ENCODE measurements at places on chromosomes 11 and 22. TPM values are rescaled to one million over a fixed set of nuclear protein-coding genes. Genes with fewer than 3 reads are reported as not detected.
A peak's percentile ranks its signal among the peaks of the same experiment; 100 is the strongest.

DNA sequence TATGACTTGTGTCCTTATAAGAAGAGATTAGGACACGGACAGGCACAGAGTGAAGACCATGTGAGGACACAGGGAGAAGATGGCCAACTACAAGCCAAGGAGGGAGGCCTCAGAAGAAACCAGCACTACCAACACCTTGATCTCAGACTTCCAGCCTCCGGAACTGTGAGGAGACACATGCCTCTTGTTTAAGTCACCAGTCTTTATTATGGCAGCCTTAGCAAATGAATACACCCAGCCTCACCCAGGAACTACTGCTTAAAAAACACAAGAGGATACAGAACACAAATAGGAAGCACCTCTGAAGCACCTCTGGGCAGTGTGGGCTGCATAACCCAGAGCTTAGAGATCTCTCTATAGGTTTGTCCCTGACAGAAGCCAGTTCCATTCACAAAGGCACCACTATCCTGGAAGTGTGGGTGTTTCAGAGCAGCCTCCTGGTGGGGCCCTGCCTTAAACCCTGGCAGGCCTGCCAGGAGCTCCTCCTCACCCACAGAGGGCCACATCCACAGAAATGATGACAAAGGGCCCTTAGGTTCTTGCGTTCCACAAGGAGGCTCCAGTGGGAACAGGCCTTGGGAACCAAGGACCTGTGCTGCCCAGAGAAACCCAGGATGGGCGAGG lies 58.8 kb downstream of the CHRDL2 start:
- DNase-seq: no peak

DNA sequence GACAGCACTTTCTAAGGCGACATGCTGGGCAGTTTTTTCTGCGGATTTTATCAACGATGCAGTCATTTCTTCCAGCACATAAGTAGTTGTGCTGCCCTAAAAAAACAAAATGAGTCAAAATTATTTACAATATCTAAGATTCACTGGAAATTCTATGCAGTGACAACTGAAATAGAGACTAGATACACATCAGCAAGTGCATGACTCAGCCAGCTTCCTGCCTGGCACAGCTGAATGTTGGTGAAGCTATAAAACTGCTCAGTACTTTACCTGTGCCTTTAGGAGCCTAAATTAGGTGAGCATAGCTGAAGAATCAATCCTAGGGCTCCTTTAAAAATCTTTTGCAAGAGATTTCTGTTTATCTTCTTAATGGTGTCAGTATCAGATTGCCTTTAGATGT lies 37.8 kb downstream of the PGR start:
- no peak for DNase-seq

DKK3 gene
- total RNA-seq: 581 TPM

GRCh38 chr11:6735306-6735705 lies 36.5 kb downstream of the OR2AG2 start:
- DNase-seq: no peak

DNA sequence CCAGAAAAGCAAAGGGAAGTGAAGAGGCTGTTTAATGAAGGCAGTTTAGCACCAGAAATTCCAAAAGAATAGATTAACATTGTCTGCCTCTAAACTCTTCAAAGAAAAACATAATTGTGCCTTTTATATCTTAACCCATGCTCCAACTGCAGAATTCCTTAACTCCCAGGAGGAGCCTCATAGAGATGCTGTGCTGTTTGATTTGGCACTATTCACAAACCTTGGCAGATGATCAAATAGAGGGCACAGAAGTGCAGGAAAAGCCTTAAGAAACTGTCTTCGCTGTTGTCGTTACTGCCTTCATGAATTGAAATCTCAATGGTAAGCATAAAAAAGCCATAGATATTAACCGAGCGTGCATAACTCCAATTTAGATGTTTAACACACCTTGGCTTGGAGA lies 124.1 kb upstream of the MPPED2 start:
- no peak for DNase-seq

ART1 gene
- not detected for total RNA-seq

PHLDA2 gene
- total RNA-seq: 2.4 TPM

DNA sequence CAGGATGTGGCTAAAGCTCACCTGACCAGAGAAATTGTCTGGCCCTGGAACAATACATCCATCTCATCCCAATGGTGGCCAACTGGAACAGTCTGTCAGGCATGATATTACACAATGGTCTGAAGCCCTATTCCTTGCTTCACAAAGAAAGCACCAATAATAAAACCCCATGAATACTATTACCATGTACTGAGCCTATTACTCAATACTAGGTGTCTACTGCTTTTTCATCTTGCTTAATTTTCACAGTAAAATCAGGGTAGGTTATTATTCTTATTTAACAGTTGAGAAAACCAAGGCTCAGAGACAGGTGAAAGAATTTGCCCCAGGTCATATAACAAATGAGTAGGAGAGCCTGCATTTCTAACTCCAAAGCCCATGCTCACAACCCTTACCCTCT lies 68.9 kb upstream of the CAPRIN1 start:
- DNase-seq: no peak

DNA sequence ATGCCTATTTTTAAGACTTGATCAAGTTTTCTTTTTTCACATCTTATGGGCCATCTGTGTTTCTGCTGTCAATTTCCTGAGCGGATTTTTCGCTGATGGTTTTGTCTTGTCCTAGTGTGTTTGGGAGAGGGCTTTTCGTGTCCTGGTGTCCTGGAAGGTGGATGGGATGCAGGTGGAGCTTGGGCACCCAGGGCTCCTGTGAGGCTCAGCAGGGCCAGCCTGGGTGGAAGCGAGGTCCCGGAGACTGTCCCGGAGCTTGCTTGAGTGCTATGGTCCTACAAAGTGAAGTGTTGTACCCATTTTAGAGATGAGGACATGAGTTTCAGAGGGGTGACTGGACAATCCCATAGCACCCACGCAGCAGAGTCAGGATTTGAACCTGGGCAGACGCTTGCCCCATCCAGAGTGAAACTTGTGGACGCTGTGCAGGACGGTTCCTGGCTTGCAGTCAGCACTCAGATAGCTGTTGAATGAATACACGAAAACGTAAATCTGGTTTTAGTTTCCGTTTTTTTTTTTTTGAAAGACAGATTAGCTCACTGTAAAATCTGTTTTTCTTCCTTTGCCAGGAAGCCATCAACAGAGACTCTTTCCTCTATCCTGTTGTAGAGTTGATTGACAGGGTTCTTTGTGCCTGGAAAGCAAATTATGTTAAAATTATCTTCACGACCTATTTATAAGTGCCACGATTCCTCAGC lies 64.1 kb downstream of the TBC1D22A start:
- peak; percentile 19 for DNase-seq

- no peak for DNase-seq
These were observed 4.7 kb upstream of the POLD4 start for GRCh38 chr11:67357831-67358670.

OR4C16 gene
- not detected for total RNA-seq

FOLR2 gene
- not detected for total RNA-seq

NPTXR gene
- total RNA-seq: 0.13 TPM

GRCh38 chr11:75576499-75576918 lies 14.5 kb downstream of the SERPINH1 start:
- no peak for DNase-seq

LMO1 gene
- not detected for total RNA-seq

DNA sequence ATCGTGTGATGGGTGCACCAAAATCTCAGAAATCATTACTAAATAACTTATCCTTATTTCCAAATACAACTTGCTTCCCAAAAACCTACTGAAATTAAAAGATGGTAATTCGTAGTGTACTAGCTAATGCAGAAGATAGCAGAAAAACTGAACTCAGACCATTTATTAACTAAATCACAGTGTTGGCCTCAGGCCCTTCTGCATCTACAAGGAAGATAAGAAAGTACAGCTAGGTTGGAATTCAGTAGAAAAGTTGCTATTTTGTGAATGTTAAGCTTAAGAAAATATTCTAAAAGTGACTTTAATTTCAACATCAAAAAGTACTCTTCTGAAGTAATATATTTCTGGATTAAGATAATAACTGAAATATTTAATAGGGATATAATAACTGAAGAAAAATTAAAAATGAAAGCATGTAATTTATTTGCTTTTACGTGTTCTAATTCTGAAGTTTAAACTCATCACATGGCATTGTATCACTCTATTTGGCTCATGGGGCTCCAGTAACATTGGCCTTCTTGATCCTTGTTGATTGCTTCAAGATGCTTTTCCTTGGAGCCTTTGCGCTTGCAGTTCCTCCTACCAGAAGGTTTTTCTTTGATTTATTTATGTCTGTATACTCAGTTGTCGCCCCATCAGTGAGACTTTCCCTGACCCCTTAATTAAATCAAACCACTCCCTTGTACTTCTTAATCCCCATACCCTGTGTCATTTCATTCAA lies 847.9 kb upstream of the ANO3 start:
- DNase-seq: no peak

TIGD3 gene
- under 0.01 TPM for total RNA-seq

- peak; percentile 90 for DNase-seq
These were observed 1.4 kb downstream of the PLXNB2 start for GRCh38 chr22:50305923-50306566.

DNA sequence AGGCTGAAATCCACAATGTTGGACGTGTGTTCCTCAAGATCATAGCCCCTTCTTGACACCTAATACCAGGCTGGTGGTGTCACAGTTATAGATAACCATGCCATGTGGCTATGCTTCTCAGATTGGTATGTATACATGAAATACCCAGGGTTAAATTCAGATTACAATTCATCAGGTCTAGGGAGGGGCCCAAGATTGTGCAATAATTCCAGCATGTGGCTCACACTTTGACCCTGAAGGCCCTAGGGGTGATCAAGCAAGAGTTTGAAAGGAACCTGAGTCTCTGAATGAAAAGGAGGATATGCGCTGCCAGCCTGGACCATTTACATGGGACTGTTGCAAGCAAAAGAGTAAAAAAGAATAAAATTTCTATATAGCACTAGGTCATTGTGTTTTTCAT lies 7.4 kb downstream of the OR4C6 start:
- no peak for DNase-seq

GRCh38 chr11:40323241-40323640 lies 1136.2 kb downstream of the LRRC4C start:
- DNase-seq: no peak

KRTAP5-8 gene
- total RNA-seq: not detected

GRCh38 chr22:26812731-26813130 lies 155.3 kb downstream of the MIAT start:
- DNase-seq: no peak

- DNase-seq: peak; percentile 39
These were observed 6.8 kb upstream of the FAM111A start for GRCh38 chr11:59135648-59136461.

DNA sequence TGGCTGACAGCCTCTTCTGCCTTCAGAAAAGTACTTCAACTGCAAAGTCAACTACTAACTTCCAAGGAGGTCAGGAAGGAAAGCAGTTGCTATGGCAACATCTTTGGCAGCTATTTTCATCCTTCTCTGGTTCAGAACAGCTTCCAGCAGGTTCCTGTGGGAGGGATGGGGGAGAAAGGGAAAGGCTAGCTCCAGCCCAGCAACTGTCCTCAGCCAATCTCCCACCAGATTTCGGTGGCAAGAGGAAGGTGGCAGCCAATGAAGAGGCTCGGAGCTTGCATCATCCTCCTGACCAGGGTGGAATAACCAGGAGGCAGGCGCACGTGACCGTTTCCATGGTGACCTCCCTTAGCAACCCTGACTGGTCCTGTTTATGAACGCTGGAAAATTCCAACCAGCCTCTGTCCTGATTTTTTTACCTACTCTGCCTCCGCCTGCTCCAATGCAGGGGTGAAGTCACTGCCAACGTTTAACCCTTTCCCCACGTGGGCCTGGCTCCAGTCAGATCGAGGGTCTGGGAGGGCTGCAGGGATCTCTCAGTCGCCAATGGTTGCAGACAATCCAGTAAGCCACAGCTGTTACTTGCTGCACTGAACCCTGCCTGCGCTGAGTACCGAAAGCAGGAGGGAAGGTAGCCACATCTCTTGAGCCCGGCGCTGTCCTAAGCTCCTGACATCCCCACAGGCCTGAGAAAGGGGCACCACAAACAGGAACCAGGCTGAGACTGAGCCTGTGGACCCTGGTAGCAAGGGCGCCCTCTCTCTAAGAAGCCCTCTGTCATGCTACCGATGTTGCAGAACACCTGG lies 11.2 kb upstream of the MALAT1 start:
- DNase-seq: peak; percentile 100

DNA sequence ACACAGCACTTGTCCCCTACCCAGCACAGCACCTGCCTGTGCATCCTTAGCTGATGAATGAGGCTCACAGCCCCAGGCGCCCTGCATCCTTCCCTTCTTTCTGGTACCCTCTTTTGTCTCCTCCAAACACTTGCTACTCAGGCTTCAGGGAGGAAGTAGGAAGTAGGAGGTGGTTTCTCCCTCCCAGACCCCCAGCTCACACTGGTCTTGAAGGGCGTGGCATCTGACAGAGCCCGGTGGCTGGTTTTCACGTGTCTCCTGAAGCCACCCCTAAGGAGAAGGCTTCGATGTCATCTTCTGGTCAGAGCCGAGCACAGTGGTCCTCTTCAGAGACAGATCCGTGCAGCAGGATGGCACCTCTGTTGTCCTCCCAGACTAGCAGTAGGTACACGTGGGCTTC lies 109.8 kb downstream of the PTPRJ start:
- DNase-seq: no peak

MMP27 gene
- total RNA-seq: not detected

DNA sequence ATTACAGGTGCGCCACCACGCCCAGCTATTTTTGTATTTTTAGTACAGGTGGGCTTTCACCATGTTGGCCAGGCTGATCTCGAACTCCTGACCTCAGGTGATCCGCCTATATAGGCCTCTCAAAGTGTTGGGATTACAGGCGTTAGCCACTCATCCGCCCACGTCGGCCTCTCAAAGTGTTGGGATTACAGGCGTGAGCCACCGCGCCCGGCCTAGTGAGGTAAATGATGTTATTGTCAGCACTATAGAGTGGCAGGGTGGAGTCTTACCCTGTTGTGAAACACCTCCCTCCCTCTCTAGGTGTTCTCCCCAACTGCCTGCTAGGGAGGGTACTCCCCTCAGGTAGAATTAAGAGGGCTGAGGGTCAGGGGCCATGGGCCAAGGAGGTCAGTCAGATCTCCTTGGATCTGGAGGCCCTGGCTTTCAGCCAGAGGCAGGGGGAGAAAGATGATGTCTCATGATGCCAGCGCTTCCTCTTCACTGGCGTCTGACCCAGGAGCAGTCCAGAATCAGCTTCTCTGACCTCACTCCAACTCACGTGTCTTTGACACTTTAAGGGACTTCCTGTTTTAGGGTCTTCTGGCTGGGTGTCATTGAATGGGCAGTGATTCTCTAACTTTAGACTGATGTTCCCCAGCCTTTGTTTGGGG lies 2.0 kb downstream of the GGA1 start:
- DNase-seq: no peak
